Colonic mucosa (tissue), 4 donors: ENCODE measurements at places on chromosomes 4 and X. TPM values are rescaled to one million over a fixed set of nuclear protein-coding genes. Genes with fewer than 3 reads are reported as not detected.

DNA sequence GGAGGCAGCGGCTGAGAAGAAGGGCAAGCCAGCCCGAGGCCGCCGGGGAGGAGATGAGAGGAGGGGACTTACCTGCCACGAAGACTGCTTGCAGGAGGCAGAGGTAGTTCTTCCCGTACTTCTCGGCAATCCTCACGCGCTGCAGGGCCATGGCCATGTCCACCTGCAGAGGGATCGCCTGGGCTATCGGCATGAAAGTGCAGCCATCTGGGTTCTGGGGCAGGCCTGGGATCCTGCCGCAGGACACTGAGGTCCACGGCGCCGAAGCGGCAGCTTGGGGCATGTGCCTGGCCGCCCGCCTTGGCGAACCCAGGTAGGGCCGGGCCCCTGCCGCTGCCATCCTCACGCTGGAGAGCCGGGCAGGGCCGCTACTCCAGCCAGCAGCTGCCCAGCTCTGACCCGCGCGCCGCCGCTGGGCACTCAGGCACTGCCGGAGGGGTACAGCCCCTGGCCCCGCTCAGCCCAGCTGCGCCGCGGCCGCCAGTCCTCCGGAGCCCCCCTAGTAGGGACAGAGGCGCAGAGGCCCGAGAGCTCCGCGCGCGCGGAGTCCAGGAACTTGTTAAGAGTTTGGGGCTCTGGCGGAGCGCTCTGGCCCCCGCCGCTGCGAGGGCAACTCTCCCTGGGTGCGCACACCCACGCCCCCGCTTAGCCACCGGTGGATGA, 16.0 kb downstream of the MCF2 start:
- H3K4me3 ChIP-seq = no peak overlapping the region
- H3K27me3 ChIP-seq = no peaks in the 10 kb centered on the region
- DNase-seq = no peak
- H3K27ac ChIP-seq = no peak overlapping the region

DNA sequence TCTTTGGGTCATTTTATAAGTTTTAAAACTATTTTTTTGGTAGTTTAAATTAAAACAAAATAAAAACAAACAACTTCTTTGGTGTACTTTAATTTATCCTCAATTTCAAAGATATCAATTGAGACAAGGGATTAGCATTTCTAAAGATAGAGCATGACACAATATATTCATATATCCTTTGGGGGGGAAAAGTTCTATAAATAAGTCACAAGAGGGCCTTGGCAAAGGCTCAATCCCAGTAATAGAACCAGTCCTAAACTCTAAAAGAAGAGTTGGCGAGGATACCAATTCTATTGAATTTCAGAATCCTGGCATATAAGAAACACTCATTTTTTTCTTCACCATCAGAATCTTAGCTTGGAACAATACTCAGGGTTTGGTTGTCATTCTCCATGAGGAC, 89.7 kb downstream of the COL4A6 start:
- no peak overlapping the region for H3K4me3 ChIP-seq
- DNase-seq = no peak
- H3K36me3 ChIP-seq = no peaks in the 10 kb centered on the region
- H3K4me1 ChIP-seq = no peaks in the 10 kb centered on the region

GRCh38 chrX:8346060-8346459, 118.6 kb upstream of the VCX3B start:
- no peak overlapping the region for H3K4me3 ChIP-seq
- no peak for DNase-seq
- no peaks in the 10 kb centered on the region for H3K4me1 ChIP-seq
- H3K27me3 ChIP-seq = no peaks in the 10 kb centered on the region
- H3K36me3 ChIP-seq = no peaks in the 10 kb centered on the region
- H3K27ac ChIP-seq = no peak overlapping the region

DNA sequence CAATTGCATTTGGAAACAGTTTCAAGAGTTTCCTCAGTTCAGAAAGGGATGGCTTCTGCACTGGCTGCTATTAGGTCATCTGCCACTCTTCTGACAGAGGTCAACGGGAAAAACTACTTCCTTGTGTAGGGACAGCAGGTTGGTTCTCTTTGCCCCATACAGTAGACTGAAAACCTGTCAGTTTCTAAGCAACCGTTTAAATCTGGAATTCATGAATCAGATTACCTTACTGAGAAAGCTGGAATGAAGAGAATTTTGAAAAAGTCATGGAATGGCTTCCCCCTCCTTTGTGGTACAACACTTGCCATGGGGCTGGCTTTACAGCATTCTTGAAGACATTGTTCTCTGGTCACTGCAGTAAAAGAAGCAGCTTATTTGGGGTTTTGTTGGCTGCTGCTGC, 240.3 kb downstream of the IL1RAPL2 start:
- no peak for DNase-seq
- H3K36me3 ChIP-seq = no peaks in the 10 kb centered on the region
- no peaks in the 10 kb centered on the region for H3K4me1 ChIP-seq
- no peak overlapping the region for H3K27ac ChIP-seq
- no peak overlapping the region for H3K4me3 ChIP-seq
- H3K27me3 ChIP-seq = no peaks in the 10 kb centered on the region

DNA sequence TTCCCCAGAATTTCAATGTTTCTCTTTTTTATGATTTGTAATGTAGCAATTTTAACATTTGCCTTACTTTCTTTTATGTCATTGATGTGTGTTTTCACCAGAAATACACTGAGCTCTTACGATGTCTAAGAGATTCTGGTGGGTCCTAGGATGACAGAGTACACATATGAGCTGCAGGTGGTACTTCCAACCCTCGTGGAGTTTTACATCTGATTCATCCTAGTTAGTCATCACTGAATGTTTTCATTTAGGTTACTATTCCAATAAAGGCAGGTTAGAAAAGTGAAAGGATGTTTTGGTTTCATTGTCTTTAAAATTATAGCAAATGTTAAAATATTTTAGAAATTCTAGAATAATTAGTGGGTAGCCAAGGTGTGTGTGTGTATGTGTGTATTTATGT, 605.9 kb downstream of the ADGRL3 start:
- H3K27me3 ChIP-seq = no peaks in the 10 kb centered on the region
- no peak overlapping the region for H3K4me3 ChIP-seq
- H3K4me1 ChIP-seq = no peaks in the 10 kb centered on the region

GRCh38 chr4:23455456-23456158, 434.2 kb downstream of the PPARGC1A start:
- H3K27ac ChIP-seq = no peak overlapping the region
- H3K27me3 ChIP-seq = no peaks in the 10 kb centered on the region
- DNase-seq = peak; percentile 28
- H3K4me1 ChIP-seq = no peaks in the 10 kb centered on the region

DNA sequence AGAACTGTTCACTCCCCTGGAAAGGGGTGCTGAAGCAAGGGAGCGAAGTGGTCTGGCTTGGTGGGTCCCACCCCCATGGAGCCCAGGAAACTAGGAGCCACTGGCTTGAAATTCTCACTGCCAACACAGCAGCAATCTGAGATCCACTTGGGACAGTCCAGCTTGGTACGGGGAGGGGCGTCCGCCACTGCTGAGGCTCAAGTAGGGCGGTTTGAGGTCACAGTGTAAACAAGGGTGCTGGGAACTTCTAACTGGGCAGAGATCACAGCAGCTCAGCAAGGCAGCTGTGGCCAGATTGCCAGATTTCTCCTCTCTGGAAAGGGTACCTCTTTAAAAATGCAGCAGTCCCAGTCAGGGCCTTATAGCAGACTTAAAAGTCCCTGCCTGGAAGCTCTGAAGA, 53.9 kb upstream of the GALNTL6 start:
- H3K36me3 ChIP-seq = no peaks in the 10 kb centered on the region
- DNase-seq = no peak
- H3K27me3 ChIP-seq = no peaks in the 10 kb centered on the region
- H3K4me3 ChIP-seq = no peak overlapping the region
- no peaks in the 10 kb centered on the region for H3K4me1 ChIP-seq

DNA sequence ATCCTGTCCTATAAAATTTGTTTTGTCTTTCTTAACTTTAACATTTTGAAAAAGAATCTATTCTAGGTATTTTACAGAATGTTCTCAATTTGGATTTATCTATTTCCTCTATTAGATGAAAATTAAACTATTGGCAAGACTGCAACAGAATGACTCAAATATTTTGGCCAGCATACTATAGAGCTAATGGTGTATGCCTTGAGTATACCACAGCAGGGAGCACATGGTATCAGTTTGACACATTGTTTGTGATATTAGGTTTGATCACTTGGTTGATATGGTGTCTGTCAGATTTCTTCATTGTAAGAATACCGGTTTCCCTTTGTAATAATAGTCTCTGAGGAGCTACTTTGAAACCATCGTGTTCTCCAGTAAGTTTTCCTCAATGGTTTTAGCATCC, 87.8 kb upstream of the NPNT start:
- H3K4me1 ChIP-seq = no peaks in the 10 kb centered on the region
- H3K36me3 ChIP-seq = no peaks in the 10 kb centered on the region
- no peak overlapping the region for H3K4me3 ChIP-seq
- DNase-seq = no peak

DNA sequence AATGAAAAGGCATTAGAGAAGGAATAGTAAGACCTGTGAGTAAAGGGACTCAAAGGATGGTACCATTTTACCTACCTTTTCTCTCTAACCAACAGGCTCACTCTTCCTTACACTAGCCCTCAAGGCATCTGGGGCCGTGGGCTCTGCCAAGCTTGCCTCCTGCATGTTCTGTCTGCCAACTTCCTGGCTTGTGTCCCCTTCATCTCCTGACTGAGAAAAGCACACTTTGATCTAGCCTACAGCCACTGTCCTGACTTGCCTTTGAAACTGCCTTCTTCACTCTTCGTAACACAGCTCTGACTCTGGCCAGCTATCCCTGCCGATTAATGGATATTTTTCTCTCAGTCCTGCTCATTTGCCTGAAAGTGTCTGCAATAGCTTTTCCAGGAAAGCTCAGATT, 76.5 kb downstream of the RASGEF1B start:
- H3K4me3 ChIP-seq = no peak overlapping the region
- no peaks in the 10 kb centered on the region for H3K27me3 ChIP-seq
- no peaks in the 10 kb centered on the region for H3K36me3 ChIP-seq
- H3K4me1 ChIP-seq = no peaks in the 10 kb centered on the region
- no peak overlapping the region for H3K27ac ChIP-seq

GRCh38 chrX:23504540-23504884, 162.8 kb upstream of the PRDX4 start:
- DNase-seq = no peak
- H3K27ac ChIP-seq = no peak overlapping the region
- H3K27me3 ChIP-seq = no peaks in the 10 kb centered on the region

DNA sequence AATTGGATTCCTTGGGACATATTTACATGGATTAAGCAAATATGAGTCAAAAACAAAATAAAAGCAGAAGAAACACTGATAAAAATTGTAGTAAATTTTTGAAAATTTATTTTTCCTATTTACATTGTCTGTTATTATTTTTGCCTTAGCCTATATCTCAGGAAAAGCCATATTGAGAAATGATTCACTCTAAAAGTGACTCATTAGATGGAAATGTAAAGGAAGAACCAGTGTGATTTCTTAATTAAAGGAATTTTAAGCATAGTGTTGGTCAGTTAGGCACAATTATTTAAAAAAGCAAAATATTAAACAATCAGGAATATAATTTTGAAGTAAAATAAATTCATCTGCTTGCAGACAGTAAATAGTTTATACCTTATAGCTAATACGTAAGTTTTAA, 167.4 kb upstream of the NAP1L5 start:
- H3K4me3 ChIP-seq = no peak overlapping the region
- H3K27me3 ChIP-seq = no peaks in the 10 kb centered on the region
- H3K27ac ChIP-seq = no peak overlapping the region
- no peaks in the 10 kb centered on the region for H3K36me3 ChIP-seq
- DNase-seq = no peak

DNA sequence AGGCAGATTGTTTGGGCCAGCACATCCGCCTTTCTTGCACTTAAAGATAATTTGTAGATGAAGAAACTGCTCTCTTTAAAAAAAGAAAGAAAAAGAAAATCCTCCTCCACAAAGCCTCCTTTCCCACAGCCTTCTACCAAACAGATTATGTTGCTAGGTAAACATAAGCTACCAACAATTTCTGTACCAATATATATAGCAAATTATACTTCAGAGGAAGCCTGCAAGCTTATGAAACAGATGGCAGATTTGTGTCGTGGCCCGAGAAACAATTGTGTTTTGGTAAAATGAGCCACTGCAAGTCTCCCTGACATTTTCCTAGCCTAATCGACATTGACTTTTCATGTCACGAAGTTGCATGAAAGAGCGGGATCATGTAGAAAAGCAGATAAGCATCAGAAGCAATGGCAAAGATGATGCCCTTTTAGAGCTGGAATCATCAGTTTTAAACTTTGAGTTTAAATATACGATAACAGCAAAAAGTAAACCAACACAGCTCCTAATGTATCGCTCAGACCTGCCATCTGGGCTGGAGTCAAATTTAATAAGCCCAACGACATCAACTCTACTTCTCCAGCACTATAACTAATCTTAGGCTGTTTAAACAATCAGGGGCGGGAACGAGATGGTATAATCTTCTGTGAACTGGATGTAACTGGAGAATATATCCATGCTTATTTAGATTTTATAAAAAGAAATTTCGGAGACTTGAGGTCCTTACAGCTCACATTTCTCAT, 94.9 kb upstream of the PLAC1 start:
- no peak overlapping the region for H3K27ac ChIP-seq
- H3K4me3 ChIP-seq = no peak overlapping the region
- H3K27me3 ChIP-seq = no peaks in the 10 kb centered on the region

GRCh38 chr4:3771164-3771809, 5.1 kb downstream of the ADRA2C start:
- peaks cover 14% of the 10 kb centered on the region for H3K27me3 ChIP-seq
- H3K27ac ChIP-seq = no peak overlapping the region
- no peaks in the 10 kb centered on the region for H3K4me1 ChIP-seq
- no peaks in the 10 kb centered on the region for H3K36me3 ChIP-seq
- DNase-seq = no peak

GRCh38 chr4:4302416-4302815, 12.4 kb downstream of the ZBTB49 start:
- no peaks in the 10 kb centered on the region for H3K27me3 ChIP-seq
- no peak overlapping the region for H3K27ac ChIP-seq
- H3K36me3 ChIP-seq = no peaks in the 10 kb centered on the region

DNA sequence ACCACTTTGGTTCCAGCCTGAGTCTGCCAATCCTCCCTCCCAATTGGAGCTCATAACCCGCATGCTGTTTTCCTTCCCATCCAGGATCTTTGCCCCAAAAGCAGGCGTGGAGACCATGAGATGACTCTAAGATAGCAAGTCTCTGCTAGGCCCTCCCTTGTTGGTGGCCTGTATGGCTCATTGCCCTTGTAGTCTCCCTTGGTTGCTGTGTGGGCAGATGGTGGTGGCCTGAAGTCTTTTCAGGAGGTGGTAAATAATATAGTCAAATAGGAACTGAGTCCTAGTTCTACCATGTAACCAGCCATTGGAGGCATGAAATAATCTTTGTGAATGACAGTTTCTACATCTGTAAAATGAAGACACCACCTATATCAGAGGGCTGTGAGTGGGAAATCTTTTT, 1.2 kb downstream of the ATP6AP1 start:
- no peaks in the 10 kb centered on the region for H3K4me1 ChIP-seq
- DNase-seq = no peak
- no peak overlapping the region for H3K27ac ChIP-seq
- H3K4me3 ChIP-seq = no peak overlapping the region
- H3K27me3 ChIP-seq = no peaks in the 10 kb centered on the region
- H3K36me3 ChIP-seq = no peaks in the 10 kb centered on the region

UGT2A3 gene
- 36.5 TPM for total RNA-seq

NXT2 gene
- total RNA-seq = 8.4 TPM

C4orf36 gene
- total RNA-seq = not detected

CYBB gene
- 18.6 TPM for total RNA-seq

DMRTC1 gene
- total RNA-seq = not detected

HTN1 gene
- not detected for total RNA-seq
